ENCODE measurements at places on chromosomes 6 and 20.

- DNase-seq: no peak
Measured at GRCh38 chr6:33008944-33009861, at the start of gene HLA-DOA. TSS of gene HLA-DOA (minus strand) at chr6:33009591.

DNA sequence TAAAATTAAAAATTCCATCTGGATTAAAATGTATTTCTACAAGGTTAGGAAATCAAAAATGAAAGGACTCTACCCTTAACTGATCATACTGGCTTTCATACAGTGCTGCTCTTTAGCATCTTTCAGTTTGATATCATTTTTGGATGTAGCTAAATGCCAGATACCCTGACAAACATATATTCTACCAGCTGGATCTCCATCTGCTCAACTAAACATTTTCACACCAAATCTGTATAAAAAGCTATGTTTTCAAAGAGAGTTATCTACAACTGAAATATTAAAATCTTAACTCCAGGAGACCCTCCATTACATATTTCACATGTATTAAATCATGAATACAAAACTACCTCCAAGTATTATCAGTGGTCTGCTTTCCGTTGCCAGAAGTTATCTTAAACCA, 95.7 kb downstream of the EPHA7 start:
- DNase-seq: no peak

DNA sequence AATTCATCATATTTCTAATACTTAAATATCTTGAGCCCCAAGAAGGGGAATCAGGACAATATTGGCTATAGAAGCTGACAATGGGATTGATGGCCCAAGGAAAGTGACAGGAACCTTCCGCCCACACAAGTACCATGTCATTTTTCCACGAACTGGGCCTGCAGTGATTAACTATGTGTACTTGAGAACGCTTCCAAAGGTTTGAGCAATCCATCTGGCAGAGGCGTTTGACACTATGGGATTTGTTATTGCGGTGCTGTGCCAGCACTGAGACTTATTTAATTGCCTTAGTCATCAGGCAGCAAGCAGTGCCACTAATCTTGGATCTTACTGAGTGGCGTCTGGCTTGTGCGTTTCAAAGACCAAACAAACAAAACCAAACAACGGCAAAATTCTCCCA, 135.6 kb upstream of the UST start:
- no peak for DNase-seq

DNA sequence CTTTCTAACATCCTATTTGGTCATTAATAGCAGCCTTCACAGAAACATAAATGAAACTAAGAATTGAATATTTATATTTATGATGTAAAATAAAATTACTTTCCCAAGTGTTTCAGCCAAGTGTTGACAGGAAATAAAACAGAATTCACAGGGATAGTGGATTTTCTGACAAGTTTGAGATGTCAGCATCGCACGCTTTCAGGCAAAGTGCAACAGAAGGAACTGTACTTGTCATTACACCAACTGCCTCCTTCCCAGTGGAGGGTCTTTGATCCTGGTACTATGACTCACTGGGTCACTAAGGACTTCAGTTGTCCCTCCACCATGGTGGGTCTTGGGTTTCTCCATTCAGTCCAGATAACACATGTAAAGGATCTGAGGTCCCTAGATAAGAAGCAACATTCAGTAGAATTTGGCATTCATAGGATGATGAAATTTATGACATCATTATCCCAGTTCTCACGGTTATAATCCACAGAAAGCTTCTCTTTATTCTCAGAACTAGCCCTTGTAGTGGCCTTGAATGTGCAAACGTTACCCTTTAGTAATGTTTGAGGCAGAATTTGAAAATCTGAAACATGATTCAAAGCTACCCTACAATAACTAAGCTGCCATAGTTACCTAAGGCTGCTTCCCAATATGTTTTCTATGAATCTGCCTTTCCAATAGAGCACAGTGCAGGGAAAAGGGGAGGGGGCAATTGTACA, 3.8 kb upstream of the TNFAIP3 start:
- no peak for DNase-seq

GRCh38 chr6:150876598-150876997, 11.1 kb downstream of the MTHFD1L start:
- no peak for DNase-seq

DNA sequence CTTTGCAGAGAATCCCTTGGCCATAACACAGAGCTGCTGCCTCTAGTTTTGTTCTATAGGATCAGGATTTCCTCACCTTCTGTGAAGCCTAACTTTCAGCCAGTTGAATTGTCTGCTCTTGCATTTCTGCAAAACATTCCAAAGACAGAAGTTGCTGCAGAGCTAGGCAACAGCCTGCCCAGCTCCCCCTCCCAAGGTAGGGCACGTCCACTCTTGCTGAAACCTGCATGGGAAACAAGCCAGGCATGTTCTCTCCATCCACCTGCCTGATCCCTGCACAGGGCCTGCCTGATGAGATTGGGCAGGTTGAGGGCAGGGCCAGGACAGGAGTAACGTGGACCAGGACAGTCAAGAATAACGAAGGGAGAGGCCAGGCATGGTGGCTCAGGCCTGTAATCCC, 58.9 kb upstream of the NAA20 start:
- DNase-seq: no peak

Data from cortex of kidney (tissue), 1 donor.